ENCODE measurements at places on chromosomes 2 and 18.
A peak's percentile ranks its signal among the peaks of the same experiment; 100 is the strongest.

DNA sequence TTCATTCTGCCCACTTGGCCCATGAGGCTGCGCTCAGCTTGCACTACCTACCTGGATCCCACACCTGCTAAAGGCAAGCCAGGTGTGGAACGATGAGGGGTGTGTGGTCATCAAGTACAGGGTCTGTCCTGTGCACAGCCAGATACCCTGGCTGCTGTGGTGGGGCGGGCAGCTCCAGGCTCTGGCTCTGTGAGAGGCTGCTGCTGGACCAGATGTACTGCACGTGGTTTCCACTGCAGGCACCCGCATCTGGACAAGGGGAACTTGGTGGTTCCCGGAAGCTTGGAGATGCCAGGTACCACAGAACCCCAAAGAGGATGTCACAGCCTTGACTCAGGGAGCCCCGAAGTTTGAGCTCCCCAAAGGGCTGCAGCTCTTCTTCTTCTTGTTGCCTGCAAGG lies 68.1 kb upstream of the ZNF804A start:
- DNase-seq: no peak

DNA sequence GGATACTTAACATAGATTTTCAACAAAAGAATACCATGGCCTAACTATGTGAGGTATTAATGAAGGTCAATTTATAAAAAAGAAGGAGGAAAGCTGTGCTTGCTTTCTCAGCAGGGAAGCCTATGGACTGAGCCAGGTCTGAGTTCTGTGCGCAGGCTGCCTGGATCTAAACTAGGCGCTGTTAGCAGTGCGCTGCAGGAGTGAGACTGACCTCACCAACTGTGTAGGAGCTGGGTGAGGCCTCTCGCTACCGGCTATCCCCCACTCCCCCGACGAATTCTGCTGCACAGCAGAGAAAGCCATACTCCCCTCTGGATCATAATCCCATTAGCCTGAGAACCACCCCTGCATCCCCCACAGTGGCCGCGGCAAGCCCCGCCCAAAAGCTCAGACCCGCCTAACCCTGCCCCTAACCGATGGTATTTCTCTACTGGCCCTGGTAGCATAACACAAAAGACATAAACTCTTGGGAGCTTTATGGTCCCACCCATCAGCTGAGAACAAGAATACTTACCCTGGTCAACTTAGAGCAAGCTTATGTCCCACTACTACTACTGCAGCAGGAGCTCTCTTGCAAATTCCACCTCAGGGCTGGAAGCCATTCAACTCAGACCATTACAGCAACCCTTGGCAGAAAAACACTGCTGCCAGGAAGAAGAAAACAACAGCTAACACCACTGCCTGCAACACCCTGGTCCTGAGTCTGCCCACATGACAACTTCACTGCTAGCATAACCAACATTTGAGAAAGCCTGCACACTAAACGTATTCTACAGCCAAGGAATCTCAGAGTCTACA lies 28.0 kb downstream of the SULT1C2 start:
- DNase-seq: peak; percentile 3

DNA sequence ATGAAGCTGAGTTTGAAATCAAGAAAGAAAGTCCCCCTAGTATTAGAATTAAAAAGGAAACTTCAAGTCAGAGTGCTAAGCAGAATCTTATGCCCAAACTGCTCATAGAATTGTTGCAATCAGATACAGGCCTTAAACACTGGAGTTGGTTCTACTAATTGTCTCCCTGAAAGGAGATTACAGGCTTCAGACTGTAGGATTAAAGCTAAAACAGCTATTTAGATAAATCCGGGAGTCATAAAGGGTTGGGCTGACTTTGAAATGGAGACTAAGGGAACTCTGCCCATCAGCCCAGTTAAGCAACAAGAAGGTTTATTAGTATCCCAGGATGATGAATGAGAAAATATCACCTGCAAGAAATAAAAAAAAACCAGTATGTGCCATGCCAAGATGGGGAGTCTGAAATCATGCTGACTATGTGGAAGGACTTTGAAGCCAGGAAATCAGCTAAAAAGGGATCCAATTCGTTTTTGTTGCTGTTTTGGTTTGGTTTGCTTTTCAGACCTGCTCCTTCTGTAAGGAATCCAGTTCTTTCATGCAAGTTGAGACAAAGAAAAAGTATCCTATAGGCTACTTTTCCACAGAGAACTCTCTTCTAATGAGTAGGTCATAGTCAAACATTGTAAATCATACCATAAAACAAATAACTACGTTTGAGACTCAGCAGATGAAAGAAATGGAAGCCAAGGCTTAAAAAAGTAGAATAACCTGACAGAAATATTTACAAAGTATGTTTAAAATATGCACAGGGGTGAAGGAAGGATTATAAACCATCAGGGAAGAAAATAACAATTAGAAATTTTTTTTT lies 37.6 kb upstream of the MSTN start:
- DNase-seq: no peak

DNA sequence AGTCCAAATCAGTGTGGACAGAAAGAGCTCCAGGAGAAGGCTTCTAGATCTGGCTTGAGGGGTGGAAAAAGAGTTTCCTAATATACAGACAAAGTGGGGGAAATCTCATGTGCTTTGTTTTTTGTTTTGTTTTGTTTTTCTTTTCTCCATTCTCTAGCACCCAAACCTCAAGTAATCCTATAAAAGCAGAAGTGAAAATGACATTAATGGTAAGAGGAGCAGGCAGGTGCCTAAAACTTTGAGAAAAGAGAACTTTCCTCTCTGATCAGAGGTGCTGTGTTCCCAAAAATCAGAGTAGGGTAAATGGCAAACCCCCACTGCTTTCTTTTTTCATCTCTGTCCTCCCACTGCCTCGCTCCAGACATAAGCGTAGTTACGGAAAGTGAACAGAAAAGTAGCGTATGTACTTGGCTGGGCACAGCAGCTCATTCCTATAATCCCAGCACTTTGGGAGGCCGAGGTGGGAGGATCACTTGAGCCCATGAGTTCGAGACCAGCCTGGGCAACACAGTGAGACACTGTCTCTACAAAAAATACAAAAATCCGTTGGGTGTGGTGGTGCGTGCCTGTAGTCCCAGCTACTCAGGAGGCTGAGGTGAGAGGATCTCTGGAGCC lies 77.8 kb downstream of the FAM161A start:
- DNase-seq: no peak

GRCh38 chr2:83915381-83915780 lies 543.7 kb downstream of the SUCLG1 start:
- DNase-seq: no peak

DNA sequence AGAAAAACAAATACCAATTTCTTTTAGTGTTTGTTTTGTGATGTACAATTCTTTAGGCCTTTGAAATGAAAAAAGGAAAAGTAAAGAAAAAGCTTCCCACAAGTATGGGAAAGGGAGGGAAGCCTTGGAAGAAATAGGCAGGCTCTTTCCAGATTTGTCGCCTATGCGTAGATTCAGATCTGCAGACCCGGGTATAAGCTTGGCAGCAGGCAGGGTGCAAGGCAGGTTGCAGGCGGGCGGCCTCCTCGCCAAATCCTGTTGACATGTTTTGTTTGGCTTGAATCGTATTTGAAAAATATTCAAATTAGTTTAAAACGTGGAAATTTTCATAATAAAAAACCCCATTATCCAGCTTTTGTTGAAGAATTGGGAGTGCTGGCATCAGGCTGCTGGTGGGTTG lies 104.3 kb downstream of the ACOXL start:
- no peak for DNase-seq

DNA sequence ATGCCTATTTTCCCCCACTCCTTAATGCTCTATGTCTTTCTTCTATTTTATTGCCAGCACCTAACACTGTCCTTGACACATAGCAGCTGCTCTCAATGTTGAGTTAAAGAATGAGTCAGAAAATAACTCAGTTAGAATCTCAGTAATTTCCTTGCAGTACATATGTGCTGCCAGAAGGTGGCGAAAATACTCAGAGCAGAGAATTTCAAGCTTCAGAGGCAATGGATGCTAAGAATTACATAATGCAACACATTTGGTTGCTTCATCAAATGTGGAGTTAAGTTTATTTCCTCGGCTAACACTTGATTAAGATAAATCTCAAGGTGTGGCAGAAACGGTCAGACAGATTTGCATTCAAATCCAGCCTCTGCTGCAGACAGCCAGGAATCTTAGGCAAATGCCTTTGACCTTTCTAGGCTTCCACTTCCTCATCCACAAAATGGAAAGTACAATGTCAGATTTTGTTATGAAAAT lies 105.6 kb downstream of the VSNL1 start:
- DNase-seq: peak; percentile 43

Measured in MG63 (cell line).